ENCODE measurements at places on chromosomes 5 and 9.
A peak's percentile ranks its signal among the peaks of the same experiment; 100 is the strongest.

DNA sequence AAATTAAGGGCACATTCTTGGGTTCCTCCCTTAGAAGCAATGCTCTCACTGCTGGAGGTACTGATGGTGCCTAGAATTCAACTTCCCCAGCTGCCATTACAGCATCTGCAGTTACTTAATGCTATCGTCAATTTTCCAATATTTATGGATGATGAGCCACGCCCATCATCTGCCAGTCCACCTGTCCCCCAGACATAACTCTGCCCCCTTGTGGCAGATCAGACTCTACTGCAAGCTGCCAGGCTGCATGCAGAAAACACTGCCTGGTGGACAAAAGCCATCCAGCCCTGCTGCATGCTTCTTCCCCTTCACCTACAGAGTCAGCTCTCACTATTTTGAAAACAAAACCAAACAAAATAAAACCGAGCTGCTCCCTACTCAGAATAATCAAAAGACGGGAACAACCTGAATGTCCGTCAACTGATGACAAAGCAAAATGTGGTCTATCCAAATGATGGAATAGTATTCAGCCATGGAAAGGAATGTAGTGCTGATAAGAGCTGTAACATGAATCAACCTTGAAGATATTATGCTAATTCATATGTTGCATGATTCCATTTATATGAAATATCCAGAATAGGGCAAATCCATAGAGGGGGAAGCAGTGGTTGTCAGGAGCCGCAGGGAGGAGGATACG, 66.4 kb downstream of the RETREG1 start:
- DNase-seq, result peak; percentile 65

- no peak for DNase-seq
These were observed 119.9 kb upstream of the ANKRD55 start for GRCh38 chr5:56352808-56353590.

- no peak for DNase-seq
These were observed 403.7 kb downstream of the LRRC70 start for GRCh38 chr5:62982348-62982747.

DNA sequence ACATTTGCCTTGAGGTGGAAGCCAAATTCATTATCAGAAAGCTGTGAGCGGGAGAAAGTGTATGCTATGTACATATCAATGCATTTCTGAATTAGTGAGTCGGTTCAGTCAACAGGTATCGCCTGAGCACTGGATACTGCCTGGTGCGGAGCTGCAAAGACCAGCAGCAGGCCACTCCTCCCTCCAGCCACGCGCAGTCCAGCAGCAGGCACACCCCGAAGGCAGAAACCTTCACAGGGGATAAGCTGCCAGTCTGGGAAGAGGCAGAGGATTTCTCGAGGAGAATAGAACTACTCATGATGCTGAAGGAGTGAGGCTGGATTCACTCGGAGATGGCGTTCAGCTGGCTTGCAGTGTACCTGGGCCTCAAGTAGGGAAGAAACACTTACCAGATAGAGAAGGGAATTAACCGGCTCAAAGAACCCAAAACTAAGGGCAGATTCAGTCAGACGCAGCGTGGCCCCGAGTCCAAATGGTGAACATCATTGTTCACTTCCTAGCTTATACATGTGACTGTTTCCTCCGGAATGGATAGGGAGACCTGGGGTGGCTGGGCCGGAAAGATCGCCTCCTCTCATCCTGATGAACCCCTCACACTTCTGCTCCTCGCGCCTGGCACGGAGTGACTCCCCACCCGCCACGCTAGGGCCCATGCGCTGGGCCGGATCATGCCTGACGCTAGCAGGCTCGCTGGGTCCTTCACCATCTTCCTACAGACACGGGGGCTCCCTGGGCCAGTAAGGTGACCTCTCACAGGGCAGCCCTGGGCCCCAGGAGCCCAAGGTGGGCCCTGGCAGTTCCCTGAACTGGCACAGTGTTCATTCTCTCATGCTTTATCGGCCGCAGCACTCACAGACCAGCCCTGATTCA, 78.1 kb upstream of the SPATA31C2 start:
- DNase-seq, result no peak

DNA sequence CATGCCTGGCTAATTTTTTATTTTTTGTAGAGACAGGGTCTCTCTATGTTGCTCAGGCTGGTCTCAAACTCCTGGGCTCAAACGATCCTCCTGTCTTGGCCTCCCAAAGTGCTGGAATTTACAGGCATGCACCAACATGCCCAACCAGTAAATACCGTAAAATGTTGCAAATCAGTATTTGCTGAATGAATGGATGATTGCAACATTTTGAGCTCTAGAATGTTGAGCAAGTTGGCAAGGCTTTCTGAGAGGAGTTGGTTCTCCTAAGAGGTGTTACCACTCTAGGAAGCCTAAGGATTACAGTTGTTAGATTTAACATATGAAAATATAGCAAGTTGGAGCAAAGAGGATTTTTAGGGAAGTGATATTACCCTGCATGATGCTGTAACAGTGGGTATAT, 15.6 kb upstream of the DMXL1 start:
- DNase-seq, result no peak

DNA sequence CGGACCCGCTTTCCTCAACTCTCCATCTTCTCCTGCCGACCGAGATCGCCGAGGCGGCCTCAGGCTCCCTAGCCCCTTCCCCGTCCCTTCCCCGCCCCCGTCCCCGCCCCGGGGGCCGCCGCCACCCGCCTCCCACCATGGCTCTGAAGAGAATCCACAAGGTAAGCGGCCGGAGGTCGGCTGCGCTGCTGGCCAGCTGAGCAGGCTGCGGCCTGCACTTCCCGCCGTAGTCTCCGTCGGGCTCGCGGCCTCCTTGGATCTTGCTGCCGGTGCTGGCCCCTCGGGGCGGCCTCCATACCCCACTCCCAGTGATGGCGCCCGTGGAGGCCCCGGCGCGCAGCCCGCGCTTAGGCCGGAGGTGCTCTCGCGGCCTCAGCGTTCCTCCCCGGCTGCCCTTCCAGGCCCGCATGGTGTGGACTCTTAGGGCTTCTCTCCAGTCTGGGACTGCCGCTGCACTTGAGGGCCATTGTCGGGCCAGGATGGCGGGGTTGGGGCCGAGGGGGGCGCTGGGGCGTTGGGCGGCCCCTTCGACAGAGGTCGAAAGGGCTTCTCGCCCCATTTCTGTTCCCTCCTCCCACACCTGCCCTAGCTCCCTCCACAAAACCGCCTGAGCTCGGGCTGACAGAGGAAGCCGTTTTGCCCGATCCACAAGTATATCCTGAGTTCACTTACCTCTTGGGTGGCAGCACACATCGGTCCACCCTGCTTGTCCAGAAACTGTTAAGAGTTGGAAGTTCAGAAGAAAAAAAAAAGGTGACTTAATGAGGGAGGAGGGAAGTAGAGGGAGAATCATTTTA, 714 bp downstream of the UBE2D2 start:
- DNase-seq, result peak; percentile 57

DNA sequence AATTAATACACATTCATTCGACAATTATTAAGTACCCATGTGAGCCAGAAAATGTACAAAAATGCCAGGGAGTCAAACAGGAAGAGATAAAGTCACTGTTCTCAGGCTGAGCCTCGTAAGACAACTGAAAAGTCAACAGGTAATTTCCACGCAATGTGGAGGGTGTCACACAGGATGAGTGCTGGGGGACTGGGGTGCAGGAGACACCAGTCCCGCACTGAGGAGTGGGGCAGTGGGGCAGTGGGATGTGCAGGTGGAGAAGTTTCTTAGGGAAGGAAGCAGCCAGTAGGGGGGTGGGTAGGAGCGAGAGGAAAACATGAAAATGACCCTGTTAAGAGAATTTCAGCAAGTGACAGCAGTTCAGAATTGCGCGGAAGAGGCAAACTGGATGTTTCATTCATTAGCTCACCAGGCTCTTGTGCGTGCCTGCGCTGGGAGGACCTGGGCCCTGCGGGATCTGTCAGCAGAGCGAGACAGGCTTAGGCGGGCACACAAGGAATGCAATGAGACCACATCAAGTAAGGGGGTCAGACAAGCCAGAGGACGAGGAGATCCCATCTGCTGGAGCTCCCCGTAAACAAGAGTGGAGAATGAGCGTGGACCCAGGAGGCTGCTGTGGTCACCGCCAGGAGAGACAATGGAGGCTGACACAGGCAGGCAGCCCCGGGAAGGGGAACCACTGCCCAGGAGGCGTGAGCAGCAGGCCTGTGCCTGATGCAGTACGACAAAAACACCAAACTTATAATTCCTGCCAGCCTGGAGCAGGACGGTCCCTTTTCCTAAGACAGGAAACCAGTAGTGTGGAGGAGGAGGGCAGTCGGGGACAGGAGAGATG, 21.0 kb downstream of the CAMSAP1 start:
- DNase-seq, result no peak

GRCh38 chr9:2787065-2787464, 56.8 kb downstream of the PUM3 start:
- no peak for DNase-seq

GRCh38 chr9:132880324-132880661, 1.6 kb downstream of the SPACA9 start:
- no peak for DNase-seq

- DNase-seq, result no peak
These were observed 221.4 kb downstream of the RAB3C start for GRCh38 chr5:58804291-58804690.

- no peak for DNase-seq
These were observed 443.4 kb upstream of the TRPC7 start for GRCh38 chr5:136808756-136809155.

GRCh38 chr5:93580063-93580926, 724 bp downstream of the NR2F1-AS1 start:
- no peak for DNase-seq

DNA sequence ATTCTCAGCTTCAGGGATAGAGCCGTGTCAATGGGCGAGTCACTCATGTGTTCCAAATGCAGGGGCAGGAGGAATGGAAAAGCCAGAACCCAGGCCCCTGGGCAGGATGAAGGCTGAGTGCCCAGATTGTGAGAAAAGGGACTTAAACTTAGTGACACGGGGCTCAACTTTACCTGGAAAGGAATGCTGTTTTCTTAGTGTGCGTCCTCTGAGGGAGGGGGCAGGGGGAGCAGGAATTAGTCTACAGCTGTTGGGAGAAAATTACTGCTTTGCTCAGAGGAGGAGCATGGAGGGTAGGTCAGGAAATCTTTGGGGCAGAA, 14.6 kb downstream of the HK3 start:
- DNase-seq, result no peak

GRCh38 chr9:112764344-112764743, 13.8 kb downstream of the SNX30 start:
- no peak for DNase-seq

- DNase-seq, result no peak
These were observed 36.6 kb upstream of the SPTLC1 start for GRCh38 chr9:92151691-92152393.

DNA sequence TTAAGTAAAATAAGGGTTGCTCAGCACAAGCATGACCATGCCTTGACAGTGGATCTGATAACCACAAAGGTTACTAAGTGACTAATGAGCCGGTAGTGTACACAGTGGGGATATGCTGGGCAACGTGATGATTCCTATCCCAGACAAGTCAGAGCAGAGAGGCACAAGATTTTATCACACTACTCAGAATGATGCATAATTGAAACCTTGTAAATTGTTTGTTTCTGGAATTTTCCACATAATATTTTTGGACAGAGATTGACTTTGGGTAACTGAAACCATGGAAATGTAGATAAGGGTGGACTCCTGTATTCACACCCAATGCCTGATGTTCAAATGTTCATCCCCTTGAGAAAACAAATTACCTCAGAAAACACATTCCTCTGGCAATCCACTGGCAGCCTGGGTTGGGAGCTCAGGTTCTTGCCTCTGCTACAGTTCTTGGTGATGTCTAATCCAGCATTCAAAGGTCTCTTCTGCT, 16.2 kb upstream of the ERAP1 start:
- DNase-seq, result no peak

DNA sequence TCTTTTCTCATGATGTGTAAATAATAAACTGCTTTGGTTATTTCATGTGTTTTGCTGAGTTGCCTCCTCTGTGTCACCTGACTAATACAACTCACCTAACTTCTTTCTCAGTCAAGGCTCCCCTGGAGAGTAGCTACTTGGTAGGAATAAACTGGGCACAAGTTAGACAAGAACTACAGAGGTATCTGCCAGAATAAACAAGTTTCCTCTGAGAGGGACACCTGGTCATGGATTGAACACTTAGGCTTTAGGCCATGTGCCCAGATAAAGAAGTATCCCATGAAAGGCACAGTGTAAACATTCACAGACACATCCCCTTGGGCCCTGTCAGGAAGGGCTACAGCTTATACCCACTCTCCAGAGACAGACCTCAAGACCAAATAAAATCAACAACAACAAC, 532.5 kb downstream of the KIF4B start:
- DNase-seq, result no peak

- no peak for DNase-seq
These were observed 307.8 kb downstream of the GADD45G start for GRCh38 chr9:89912605-89912953.

DNA sequence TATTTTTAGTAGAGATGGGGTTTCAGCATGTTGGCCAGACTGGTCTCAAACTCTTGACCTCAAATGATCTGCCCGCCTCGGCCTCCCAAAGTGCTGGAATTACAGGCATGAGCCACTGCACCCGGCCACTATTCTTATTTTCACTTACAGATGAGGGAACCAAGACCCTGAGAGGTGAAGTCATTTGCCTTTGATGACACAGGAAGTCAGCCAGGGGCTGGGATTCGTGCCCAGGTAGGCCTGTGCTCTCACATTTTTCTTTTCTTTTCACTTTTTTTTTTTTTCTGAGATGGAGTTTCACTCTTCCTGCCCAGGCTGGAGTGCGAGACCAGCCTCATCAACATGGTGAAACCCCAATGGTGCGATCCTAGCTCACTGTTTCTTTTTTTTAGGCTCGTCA, 22.2 kb downstream of the ENG start:
- no peak for DNase-seq

DNA sequence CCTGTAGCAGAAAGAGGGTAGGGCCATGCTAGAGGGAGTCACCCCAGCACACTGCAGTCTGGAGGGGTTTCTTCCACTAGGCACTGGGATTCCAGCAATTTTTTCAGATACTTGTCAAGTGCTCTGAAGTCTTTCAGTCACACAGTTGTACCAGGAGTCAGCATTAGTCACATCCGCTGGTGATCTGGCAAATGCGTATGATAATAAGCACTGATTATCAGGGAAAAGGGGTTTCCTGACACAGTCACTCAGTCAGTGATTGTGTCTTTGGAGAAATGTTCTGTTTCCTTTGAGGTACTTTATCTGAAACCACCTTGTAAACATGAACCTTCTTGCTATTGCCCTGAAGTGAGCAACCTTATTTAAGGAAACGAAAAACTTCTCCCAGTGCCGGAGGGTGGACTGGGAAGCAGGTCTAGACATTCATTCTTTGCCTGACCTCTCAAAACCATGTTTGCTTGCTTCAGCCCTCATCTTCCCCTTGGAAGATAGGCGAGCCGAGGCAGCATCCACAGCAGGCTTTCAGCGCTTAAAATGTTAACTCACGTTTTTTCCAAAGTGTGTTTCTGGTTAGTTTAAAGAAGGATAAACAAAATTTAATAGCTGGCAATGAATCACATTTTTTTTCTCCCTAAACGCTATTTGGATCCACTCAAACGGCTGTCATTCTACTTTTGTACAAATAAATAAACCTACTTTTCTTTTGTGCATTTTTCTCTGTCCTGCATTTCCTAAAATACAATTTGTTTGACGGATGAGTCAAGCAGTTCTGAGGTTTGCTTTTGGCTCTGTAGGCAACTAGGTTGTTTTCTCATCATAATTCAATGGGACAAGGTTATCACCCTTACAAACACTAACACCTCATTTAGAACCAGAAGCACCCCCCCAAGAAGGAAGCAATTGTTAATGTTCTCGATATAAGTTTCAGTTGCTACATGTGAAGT, 77.7 kb downstream of the FOXD1 start:
- no peak for DNase-seq

Measured in germinal center (tissue), 1 donor.